ENCODE measurements at places on chromosomes 5 and 9.

DNA sequence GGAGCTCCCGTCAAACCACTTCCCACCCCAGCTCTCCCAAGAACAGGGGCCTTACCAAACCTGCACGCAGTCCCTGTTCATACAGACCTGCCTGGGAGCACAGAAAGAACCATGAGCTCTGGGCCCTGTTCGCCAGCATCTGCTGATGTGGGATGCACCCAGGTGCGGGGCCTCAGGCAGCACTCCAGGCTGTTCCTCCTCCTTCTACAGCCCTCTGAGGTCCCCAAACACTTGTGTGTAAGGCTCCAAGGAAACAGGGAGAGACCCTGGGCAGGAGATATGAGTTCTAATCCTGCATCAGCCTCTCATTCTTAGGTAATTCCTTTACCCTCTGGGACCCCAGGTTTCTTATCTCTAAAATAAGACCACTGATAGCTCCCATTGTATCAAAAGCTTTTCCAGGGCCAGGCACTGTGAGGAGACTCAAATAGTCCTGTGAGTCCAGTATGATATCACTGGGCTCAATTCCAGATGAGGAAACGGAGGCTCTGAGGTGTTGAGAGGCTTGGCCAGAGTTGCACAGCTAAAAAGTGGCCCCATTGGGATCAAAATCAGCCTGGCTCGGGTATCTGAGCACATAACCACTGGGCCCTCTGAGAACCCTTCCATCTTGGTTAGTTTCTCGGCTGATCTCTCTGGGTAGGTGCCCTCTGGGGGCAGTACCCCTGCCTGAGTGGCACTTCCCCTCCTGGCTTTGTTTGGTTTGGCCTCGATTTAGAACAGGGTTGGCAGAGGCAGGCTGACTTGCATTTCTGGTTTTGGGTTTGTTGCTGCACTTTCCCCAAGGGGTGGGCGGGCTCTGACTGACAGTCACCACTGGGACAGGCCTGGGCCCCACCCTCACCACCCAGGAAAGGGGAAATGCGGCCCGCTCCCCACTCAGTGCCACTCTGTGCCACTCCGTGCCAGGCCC lies 116.8 kb downstream of the RGS3 start:
- DNase-seq, result peak; percentile 53

DNA sequence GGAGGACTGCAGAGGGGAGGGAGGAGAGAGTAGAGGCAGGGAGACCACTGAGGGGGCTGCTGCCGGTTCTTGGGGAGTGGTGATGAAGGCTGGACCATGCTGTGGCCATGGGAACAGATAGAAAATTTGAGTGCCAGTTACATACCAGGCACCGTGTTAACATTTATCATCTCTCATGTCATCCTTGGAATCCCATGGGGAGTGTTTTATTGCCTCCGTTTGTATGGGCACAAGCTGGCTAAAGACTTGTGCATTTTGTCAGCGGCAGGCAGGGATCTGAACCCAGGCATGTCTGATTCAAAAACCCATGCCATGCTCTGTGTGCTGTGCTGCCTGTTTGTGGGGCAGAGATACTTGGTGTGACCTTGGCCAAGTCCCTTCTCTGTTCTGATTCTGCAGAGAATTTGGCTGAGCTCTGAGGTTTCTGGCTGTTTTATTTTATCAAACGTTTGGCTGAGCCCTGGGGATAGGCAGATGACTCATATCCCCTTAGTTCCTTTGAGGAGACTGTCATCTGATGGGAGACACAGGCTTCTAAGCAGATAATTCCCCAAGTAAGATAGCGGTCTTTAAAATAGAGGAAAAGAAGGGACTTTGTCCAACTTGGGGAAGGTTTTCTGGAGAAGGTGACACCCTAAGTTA lies 22.2 kb downstream of the COL27A1 start:
- DNase-seq, result no peak

- no peak for DNase-seq
Observed at GRCh38 chr5:31194468-31194813, 955 bp downstream of the CDH6 start.

DNA sequence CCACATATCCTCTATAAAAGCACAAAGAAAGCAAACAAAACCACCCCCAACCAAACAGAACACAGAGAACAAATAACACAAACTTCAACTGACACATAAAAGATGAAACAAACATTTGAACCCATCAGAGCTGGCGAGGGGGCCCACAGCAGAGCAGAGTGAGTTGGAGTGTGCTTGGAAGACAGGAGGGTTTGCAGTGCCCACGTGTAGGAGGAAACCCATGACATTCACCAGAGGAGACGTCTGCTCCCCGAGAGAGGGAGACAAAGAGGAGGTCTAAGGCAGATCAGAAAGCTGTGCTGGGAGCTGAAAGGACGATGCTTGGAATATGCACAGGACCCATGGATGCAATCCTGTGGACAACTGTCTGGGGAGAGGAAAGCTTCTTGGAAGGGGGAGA lies 27.0 kb downstream of the MRPL36 start:
- DNase-seq, result no peak

- no peak for DNase-seq
Observed at GRCh38 chr9:16828340-16829281, 41.9 kb downstream of the BNC2 start.

GRCh38 chr5:113922343-113922742 lies 408.8 kb downstream of the YTHDC2 start:
- no peak for DNase-seq

DNA sequence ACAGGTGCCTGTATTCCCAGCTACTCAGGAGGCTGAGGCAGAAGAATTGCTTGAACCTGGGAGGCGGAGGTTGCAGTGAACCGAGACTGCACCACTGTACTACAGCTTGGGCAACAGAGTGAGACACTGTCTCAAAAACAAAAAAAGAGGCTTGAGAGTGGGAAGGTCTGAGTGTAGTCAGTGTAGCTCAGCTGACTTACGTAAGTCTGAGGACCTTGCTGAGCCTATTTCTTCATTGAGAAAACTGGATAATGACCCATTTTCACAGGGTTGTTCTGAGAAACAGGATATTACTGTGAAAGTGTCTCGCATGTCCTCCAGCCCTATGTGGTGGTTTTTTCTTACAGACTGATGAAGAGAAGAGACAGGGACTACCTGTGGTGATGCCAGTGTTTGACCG lies 66.7 kb downstream of the WDR41 start:
- DNase-seq, result no peak

- no peak for DNase-seq
Observed at GRCh38 chr5:103690676-103691075, 128.1 kb upstream of the NUDT12 start.

DNA sequence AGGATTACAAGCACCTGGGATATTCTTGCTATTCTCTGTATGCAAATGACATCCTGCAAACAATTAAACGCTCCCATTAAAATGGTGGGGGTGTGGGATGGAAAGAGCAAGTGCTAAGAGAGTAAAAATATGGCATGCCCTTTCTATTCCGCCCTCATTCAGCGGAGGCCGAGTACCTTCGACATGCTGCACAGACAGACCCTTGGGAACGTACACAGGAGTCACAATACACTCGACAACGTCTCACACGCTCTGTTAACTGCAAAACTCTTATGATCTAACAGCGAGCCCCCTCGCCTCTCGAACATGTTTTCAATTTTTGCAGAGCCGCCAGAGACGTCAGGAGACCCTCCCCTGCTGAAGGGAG lies 322.2 kb downstream of the CEMIP2 start:
- no peak for DNase-seq

DNA sequence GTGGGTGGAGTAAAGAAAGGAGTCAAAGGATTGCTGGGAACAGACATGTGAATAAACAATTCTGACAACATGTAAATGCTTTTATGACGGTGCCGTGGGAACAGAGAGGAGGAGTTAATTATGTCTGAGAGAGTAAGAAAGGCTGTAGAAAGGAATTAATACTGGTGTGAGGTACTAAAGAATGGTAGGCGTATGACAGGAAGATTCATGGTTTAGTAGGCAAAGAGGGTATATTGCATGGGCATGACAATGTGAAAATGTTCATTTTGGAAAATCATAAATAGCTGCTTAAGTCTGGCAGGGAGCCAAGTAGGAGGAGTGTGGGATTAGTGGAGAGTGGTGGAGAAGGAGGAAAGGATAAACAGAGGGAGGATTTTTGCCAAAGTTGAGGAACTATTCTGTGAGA lies 19.7 kb downstream of the NAA35 start:
- DNase-seq, result no peak

DNA sequence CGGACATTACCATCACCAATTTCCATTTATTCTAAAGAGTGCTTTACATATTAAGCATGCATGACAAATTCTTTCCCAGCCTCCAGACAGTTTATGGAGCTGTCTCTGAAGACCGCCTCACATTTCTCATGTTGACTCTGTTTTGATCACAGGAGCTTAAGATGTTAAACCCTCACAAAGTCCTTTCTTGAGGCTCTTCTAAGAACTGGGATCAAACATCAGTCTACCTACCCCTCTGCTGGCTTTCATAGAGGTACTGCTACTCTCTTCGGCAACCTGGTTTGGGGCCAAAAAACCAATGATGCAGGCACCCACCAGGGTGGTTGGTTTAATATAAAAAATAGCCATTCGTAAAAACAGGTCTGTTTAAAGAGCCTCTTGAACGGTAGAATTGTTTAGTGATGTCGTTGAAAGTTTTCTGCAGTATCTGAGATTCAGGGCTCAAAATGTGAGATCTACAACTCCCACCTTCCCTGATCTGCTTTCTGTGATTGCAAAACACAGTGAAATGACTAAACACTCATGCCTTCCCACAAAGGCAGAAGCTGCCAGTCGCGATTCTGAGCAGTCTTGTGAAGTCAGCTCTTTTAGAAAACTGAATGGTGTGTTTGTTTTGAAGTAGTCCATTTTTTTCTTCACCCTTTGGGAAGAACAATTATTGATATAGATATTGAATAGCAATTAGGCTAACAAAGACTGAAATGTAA lies 3.5 kb downstream of the RXFP3 start:
- no peak for DNase-seq

DNA sequence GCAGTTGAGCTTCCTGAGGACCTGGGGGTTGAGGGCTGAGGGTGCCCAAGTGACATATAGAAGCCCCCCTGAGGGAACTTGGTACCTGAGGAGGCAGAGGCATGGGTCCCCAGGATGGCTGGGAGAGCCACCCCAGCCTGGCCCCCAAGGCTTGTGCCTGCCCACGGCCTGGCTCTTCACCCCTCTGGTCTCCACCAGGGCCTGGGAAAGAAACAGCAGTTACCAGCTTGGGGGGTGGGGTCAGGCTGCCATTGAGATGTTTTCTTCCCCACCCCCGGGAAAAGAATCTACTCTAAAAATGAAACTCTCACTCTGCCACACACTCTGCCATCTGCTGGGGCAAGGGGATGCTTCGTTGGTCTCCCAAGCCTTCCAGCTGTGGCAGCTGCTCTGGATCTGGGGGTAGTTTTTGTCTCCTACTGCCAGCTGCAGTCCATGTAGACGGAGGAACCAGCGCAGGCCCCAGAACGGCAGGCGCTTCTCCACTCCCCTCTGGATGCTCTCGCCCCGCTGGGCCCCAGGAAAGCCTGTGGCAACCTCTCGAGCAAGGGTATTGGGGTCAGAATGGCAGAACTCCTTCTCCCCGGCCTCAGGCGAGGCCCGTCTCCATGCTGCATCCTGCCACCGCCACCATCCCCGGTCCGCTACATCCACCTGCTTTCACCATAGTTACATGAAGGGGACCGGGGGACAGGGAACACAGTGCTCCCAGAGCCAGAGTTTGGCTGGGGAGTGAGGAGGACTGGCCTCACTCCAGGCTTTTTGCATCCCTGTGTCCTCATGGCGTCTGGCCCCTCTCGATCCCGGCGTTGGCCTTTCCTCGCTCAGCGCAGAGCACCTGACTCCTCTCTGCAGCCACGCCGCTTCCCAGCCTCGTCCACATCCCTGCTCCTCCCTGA lies 123.5 kb downstream of the DAB2IP start:
- DNase-seq, result no peak

DNA sequence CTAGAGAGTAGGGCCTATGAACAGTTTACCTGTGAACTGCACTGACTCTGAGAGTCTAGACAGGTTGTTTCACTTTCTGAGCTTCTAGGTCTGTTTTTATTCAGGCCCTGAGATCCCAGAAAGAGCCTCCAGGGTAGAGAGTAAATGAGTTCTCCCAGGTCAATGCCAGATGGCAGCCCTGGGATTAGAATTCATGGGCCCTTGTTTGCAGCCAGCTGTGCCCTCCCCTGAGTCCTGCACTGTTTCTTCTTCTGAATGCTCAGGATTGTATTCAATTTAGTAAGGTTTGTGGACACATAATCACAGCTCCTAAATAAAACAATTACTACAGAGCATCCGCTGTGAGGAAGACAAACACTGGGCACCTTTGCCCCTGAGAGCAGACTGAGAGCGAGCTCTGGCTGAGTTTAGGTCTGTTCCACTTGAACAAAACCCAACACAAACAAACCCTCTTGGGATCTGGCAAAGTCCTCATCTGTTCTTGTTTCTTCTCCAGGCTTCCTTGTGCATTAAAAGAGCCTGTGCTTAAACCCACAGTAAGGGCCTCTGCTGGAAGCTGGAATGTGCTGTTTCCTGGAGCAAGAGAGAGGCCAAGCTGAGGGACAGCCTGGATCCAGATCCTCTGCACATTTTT lies 29.9 kb downstream of the FAM219A start:
- no peak for DNase-seq

GRCh38 chr5:149264439-149265067 lies 7.1 kb upstream of the AFAP1L1 start:
- peak; percentile 33 for DNase-seq

- no peak for DNase-seq
Observed at GRCh38 chr5:107367480-107367879, 303.3 kb downstream of the EFNA5 start.

DNA sequence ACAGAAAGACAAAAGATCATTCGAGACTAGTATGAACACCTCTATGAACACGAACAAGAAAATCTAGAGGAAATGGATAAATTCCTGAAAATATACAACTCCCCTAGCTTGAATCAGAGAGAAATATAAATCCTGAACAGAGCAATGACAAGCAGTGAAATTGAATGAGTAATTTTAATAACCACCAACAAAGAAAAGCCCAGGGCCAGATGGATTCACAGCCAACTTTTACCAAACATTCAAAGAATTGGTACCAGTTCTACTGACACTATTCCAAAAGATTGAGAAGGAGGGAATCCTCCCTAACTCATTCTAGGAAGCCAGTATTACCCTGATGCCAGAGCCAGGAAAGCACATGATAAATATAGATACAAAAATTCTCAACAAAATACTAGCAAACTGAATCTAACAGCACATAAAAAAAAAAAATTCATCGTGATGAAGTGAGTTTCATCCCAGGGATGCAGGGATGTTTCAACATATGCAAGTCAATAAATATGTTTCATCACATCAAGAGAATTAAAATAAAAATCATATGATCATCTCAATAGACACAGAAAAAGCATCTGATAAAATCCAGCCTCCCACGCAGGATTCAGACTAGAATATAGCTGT lies 25.2 kb upstream of the PTGER4 start:
- no peak for DNase-seq

DNA sequence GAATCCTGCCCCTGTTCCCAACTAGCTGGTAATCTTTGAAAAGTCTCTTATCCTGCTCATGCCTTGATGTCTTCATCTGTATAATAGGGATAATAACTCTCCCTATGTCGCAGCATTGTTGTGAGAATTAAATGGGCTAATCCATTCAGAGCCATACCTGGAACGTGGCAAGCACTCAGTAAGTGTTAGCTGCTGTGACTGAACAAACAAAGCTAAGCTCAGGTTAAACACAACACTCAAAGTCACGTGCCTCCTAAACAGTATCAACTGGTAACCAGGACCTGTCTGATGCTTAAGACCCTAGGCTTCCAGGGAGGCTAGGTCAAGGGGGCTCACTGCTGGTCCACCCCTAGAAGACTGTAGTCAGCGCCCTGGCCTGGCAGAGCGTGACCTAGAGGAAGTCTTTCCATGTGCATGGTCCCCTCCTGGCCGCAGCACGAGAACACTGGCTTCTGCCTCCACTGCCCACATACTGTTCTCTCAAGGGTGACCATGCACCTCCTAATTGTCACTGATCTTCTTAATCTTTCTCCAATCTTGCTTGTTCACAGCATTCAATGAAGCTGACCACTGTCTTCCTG lies 211.1 kb downstream of the TTLL11 start:
- no peak for DNase-seq

Measured in activated CD4-positive, alpha-beta T cell treated with anti-CD3 and anti-CD28 coated beads, Interleukin-2, amount 50 U/mL, for 4 hours (primary cell).